ENCODE measurements at places on chromosomes 3 and 15.

DNA sequence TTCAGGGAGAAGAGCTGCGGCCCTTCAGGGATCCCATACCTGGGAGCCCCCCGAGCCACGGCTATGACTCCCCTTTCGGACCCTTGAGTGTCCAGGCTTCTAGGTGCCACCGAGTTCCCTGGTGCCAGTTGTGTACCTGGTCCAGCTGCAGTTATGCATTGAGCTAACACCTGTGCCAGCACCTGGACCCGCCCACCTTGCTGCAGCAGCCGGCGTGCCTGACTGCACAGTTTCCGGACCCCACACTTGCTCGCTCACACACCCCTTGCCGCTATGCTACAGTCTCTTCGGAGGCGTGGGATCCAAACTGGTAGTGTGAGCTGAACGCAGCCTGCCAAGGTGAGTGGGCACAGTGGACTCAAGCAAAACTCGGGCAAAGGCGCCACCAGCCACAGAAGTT is 284.5 kb upstream of the ROBO1 start:
- DNase-seq, result no peak

DNA sequence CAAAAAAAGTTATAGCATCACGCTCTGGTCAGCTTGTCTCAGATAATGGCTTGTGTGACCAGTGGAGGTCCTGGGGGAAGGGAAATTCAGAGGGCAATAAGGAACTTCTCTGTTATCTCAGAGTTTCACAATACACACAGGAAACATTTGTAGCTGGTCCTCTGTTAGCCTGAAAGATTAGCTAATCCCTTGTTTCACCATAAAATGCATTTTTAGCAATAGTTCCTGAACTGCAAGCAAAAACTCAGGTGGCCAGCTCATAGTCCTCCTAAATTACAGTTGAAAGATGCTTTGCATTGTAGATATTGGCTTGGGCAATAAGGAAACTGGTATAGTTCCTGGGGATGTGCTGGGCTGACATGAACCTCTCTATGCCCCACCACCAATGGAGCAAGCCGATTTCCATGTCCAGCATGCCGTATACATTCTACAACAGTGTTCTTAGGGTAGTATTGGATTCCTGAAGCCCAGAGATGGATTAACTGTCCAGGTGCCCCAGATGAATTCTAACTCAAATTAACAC is 141.5 kb upstream of the TBL1XR1 start:
- peak; percentile 85 for DNase-seq

DNA sequence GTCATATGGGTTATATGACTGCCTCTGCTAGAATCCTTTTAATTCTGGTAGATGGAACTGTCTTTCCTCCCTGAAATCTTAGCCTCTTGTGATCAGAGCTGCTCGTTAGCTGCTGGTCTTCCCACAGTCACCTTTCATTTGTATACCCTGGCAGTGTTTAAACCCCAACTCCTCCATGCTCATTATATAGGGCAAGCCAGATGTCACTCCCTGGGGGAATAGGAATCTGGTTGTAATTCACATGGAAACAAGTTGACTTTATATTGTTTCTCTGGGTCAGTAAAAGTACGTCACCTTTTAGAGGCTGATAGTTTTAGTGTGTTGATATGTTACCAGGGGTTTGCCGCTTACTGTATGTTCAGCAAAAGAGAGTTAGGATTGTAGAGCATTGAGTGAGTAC is 103.5 kb downstream of the ITPR1 start:
- DNase-seq, result no peak

DNA sequence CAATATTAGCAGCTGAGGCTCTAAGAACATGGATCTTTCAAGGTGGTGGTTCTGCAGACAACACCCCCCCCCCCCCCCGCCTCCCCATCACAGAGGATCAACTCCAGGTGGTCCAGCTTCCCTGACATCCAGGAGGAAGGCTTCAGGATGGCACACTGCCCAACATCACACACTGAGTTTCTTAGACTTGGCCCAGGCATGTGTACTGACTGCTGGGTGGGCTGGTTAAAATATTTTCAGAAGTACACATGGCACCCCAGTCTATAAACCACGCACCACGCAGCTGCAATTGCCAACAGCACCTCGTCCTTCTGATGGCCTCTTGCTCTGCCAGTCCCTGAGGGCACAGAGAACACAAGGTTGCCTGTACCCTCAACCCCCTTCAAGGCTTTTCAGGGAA is 22.1 kb downstream of the SRPRB start:
- no peak for DNase-seq

- no peak for DNase-seq
Measured at GRCh38 chr3:36305929-36306520, 74.3 kb upstream of the STAC start.

DNA sequence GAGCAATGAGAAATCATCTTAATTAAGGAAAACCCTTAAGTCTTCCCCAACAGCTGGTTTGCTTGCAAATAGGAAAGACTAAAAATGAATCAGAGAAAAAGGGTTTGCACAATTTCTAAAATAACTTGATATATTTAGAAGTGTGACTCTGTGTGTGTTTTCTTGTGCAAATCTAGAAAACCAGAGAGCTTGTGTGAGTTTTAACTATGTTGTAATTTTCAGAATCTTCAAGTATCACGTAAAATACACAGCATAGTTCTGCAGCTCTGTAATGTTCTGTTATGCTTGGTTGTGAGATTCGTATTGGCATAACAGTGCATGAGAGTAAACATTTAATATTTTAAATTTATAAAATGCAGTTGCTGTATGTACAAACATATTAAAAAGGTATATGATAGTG is 74.7 kb upstream of the GAP43 start:
- no peak for DNase-seq

GRCh38 chr3:111311709-111312235 is 230.2 kb upstream of the CD96 start:
- no peak for DNase-seq

GRCh38 chr3:30315447-30315846 is 291.0 kb upstream of the TGFBR2 start:
- DNase-seq, result no peak

GRCh38 chr15:87949151-87949574 is 307.4 kb downstream of the NTRK3 start:
- no peak for DNase-seq

DNA sequence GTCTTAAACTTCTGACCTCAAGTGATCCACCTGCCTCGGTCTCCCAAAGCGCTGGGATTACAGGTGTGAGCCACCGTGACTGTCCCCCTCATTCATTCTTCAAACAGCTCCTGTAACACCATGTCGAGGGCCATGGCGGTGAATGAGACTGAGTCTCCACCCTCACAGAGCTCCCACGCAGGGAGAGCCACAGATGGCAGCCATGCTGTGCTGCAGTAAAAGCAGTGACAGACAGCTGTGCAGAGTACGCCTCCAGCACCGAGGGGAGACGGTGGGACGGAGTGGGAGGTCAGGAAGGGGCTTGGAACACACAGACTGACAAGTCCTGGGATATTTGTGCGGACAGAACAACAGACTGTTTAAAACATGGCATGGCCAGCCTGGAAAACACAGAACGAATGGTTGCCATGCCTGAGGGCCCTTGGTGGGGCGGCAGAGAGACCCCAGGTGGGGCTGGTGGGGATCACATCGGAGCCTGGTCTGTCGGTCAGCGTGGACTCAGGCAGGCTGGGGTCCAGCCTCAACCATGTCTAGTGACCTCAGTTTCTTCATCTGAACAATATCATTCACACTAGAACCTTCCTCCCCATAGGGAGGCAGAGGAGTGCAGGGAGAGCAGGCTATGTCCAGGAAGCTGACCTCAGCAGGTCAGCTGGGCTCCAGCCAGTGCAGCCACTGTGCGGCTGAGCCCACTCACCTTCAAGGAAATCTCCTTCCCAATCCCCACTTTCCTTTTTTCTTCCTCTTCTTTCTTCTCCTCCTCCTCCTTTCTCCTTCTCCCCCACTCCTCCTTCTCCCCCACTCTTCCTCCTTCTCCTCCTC is 20.6 kb upstream of the LCTL start:
- no peak for DNase-seq

GRCh38 chr15:52255935-52256334 is 39.7 kb downstream of the MYO5C start:
- no peak for DNase-seq

GRCh38 chr15:65087873-65088642 is 11.5 kb downstream of the KBTBD13 start:
- no peak for DNase-seq
